ENCODE measurements at places on chromosomes 2 and 18.
A peak's percentile ranks its signal among the peaks of the same experiment; 100 is the strongest.

DNA sequence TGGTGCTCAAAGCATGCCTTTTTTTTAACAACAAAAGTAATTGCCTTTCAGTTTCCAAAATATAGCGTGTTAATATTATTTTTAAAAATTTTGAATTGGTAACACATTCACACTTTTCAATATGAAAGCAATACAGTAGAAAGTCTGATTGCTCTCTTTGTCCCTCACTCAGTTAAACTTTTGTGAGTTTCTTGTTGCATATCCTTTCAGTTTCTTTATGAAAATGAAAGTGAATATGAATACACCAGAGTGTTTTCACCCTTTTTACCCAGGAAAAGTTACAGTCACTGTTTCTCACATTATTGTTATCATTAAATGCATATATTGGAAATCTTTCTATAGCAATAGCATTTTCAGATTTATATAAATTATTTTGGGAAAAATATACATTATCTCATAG is 377.4 kb upstream of the CRIM1 start:
- no peak for DNase-seq

DNA sequence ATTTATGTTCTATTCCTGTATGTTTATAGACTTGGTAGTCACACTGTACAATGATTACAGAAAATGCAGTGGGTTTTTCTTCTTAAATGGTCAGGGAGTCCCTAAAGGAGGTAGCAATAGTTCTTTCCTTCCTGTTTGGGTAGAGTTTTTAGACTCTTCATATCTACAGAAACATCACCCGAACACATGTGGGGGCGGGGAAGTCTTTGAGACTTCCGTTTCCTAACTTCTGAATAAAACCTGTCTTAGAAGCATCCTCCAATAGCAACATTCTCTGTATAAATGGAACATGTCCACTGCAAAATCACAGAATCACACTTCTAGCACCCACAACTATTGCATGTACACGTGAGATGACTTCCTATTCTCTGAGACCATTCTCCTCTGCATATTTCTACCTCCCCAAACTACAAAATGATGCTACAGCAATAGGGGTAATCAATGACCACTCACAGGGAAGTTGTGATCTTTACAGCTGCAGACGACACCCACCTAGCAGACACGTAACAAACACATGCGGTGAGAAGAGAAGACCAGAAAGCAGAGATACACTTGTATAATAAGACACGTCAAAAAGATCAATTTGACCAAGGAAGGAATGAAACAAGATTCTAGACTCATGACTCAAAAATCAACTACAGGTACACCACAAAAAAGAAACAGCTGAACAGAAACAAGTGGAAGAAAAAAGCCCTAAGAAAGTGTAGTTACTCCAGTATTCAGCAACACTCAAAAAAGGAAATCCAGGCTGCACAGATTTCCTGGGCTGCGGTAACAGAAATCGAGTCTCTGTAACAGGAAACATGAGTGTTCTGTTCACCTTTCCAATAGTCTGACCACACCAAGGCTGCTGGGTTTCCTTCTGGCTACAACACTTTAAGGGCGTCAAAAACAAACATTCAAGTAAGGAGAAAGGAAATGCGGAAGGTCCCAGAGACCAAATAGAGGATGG is 120.4 kb downstream of the ZNF516 start:
- DNase-seq = peak; percentile 45

DNA sequence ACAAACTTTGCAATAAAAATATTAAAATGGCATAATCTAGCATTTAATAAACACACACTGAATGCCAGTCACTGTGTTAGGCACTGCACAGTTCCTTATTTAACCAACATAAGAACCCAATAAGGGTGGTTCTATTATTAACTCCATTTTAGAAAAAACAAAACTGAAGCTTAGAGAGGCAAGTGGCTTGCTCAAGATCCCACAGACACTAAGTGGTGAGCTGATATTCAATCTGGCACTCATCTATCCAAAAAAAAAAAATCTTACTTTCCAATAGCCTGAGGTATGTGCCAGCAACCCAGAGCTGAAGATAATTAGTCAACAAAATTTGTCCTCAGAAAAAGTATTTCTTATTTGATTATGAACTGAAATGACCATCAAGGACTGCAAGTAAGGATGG is 799 bp downstream of the CYTIP start:
- no peak for DNase-seq

- no peak for DNase-seq
Measured at GRCh38 chr2:197972061-197972460, 167.7 kb downstream of the PLCL1 start.

GRCh38 chr2:213806125-213806726 is 522.0 kb downstream of the SPAG16 start:
- no peak for DNase-seq

- no peak for DNase-seq
Measured at GRCh38 chr18:44788334-44788733, 107.6 kb downstream of the SETBP1 start.

DNA sequence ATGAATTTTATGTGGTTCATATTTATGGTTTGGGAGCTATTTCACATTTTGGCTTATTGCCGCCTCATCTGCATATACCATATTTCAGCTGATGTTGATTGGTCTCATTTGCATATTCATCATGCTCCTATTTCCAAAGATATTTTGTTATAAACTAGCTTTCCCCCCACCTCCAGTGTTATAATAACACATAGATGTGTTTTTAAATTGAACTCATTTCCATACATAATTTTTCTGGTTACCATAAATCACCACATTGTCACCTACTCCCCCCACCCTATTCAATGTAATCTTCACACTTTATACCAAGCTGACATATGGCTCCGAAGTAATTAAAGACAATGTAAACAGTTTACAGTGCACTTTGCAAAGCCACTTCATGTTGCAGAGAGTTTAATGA is 101.2 kb downstream of the FSHR start:
- no peak for DNase-seq

DNA sequence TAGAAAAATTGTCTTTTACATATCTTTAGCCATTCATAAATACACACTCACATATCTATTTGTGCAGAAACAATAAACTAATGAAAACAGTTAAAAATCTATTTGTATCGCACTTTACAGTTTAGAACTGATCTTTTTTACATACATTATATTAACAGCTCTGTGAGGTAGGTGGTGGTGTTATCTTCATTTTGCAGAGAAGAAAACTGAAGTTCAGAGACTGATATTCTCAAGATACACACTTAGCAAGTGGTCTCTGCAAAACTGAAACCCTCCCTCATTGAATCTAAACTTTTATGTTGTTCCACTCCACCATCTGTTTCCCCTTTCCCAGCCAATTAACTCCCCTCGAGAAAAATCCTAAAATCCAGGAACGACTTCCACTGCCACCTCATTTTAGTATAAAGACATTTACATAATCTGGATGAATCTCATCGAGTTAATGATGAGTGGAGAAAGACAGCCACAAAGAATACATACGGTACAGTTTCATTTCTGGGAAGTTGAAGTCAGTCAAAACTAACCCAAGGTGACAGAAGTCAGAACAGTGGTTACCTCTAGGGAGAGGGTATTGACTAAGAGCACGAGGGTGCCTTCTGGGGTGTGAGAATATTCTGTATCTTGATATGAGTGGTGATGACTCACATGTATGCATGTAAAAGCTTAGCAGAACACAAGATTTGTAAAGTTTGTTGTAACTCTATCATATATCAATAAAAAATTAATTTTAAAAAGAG is 524.2 kb upstream of the TCF4 start:
- DNase-seq = no peak

GRCh38 chr18:59238385-59238784 is 18.4 kb downstream of the GRP start:
- DNase-seq = no peak

DNA sequence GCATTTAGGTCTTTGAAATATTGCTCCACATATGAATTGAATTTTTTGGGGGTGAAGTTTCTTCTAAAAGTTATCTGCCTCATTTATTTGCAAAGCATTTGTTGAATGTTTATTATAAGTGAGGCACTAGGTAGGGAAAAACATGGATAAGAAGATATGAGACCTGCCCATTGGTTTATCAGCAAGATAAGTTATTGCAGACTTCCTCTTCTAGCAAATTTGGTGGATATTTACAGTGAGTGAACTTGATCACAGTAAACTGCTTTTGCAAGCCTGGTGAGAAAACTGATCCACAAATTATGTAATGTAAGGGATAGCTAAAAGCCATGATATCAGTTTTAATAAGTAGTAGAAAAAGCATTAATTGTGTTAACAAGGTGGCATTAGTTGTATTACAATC is 364.8 kb downstream of the SOCS6 start:
- no peak for DNase-seq

GRCh38 chr2:108444941-108445840 is 3.8 kb upstream of the GCC2 start:
- DNase-seq = no peak

Measured in activated naive CD8-positive, alpha-beta T cell treated with anti-CD3 and anti-CD28 coated beads, Interleukin-2, amount 50 U/mL, for 24 hours (primary cell).